Pulmonary artery endothelial cell (primary cell): ENCODE measurements at places on chromosomes 5 and 9. TPM values are rescaled to one million over a fixed set of nuclear protein-coding genes. Genes with fewer than 3 reads are reported as not detected.

GRCh38 chr5:176868731-176869130, 30.4 kb downstream of the HK3 start:
- DNase-seq = no peak

GRCh38 chr5:123610665-123611405, 98.9 kb downstream of the CSNK1G3 start:
- DNase-seq = peak; percentile 19

Gene MYMK
- not detected in 2 replicates for total RNA-seq

DNA sequence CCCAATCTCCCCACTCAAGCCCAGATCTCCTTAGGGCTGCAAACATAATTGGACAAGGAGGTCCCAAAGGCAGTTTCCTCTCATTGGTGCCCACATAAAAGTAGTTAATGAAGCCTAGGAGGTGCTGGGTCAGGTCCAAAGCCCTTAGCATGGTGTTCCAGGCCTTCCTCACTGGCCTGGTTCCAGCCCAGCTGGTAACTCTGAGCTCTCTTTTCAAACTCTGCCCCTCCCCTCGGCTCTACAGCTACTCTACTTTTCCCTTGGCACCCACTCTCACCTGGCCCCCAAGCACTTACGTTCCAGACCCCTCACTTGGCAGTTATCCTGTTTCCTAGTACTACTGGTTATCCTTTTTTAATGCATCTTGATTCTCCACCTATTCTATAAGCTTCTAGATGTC, 9.9 kb downstream of the SEPTIN8 start:
- no peak for DNase-seq

Gene IFNA8
- total RNA-seq = not detected in 2 replicates

DNA sequence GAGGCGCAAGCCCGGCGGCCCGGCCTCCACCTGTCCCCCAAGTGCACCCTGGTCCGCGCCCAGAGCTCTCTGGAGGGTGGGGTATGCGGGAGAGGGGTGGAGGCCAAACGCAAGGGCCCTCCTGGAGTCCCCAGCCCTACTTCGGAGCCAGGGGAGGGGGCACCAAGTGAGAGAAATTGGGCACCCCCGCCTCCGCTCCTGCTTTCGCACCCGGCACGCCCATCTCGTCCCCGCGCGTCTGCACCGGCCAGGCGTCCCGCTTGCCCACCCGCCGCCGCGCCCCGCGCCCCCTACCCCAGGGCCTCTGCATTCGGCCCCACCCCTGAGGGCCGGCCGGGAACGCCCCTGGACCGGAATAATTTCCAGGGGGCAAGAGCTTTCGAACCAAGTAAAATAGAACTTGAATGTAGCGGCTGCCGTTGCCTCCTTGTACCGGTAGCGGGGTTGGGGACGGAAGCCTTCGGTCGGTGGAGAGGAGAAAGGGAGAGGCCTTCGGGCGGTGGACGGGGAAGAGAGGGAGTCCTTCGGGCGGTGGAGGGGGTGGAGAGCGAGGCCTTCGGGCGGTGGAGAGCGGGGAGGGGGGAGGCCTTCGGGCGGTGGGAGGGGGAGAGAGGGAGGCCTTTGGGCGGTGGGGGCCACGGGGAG, 694 bp upstream of the PHPT1 start:
- DNase-seq = no peak

GRCh38 chr9:73135394-73135793, 16.3 kb upstream of the ANXA1 start:
- DNase-seq = no peak

- DNase-seq = no peak
Observed at GRCh38 chr5:150484964-150485692, 22.8 kb upstream of the NDST1 start.

DNA sequence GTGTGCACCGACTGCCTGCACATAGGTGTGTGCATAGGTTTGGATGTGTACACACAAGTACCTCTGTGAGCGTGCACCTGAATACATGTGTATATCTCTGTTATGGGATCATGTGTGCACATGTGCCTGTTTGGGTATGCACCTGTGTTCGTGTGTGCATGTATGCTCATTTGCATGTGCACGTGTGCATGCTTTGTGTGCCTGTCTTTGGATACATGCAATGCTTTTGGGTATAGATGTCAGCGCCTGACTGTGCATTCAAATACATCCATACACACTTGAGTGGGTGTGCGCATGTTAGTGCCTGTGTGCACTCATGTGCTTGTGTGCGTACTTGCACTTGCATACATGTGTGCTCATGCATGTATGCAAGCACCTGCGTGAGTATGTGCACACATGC, 258.1 kb downstream of the IRX2 start:
- no peak for DNase-seq

DNA sequence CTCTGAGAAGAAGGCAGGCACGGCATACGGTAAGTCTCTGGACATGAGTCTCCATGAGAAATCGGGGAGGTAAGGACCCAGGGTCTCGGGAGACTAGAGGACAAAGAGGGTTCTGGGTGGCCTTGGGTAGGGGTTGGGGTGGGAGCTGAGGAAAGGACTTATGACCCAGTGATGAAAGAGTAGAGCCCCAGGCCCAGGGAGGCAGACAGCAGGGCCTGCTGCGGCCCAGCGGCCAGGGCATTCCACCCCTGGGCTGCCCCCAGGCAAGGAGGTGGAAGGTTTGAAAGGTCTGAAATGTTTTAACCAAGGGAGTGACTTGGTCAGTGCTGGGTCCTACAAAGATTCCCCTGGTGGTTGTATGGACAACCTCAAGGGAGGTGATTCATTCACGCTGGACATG, 89.1 kb downstream of the CRB2 start:
- DNase-seq = no peak

DNA sequence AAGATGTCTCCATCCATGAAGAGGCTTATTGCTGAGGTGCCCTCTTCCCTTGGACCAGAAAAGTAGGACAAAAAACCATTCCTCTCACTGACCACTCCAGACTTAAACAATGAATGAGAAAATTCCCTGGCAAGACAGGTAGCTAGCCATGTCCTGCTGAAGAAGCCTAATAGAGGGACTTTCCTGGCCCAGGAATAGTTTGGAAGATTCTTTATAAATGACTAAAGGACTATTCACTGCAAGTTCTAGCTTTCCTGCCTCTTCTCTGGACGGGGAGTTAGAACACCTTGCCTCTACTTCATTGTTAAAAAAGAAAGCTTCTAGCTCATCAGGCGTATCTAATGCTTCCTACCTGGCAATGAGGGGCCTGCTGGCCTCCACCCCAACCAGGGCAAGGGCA, 153.6 kb downstream of the NR3C1 start:
- no peak for DNase-seq

Gene ABCA1
- total RNA-seq = 5.9 and 7.2 TPM in 2 replicates

DNA sequence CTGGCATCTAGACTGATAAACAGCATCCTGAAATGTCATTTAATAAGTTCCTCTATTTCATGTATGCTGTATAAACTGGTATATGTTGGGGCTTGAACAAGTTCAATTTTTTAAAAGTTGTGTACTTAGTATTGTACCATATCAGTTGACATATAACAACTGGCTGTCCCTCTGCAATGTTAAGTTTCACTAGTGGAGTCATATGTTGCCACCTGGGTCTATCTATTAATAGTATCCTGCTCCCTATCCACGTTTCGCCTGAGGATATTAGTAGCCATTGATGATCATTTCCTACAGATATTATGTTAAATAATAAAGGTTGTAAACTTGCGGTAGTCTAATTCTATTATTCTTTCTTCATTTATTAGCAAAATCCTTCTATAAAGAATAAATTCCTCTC, 177.6 kb downstream of the RFX3 start:
- DNase-seq = no peak

Gene LCN1
- not detected in 2 replicates for total RNA-seq

GRCh38 chr5:19790829-19791466, 197.1 kb downstream of the CDH18 start:
- no peak for DNase-seq

DNA sequence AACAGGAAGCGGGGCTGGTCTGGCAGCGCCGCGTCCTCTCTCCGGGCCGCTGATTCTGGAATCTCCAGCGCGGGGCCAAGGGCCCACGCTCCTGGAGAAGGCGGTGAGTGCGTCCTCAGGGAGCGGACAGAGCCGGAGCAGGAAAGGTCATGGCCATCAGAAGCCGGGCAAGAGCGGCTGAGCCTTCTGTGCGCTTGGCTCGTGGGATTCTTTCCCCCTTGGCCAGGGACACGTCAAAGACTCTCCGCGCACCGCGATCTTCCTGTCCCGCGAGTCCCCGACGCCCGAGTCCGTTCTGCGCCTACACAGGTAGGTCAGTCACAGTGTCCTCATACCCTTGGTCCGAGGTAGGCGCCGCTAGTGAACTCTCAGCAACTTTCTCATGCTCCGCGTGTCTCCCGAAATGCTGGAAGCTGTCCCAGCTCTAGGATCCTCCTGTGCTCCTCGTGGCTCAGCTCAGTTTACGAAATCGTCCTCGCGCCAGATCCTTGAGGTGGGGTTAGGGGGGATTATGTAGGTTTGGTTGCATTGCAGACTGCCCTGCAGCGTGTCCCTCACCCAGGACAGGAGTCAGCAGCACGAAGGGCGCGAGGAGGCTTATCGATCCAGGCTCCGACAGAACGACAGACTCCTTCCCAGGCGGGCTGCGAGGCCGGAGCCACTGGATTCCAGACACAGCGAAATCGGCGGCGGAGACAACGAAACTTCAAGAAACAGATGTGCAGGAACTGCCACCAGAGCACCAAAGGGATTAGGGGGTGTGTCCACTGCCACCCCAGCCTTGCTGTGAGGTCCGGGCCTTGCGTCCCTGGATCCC, 8.7 kb downstream of the LHX6 start:
- no peak for DNase-seq

DNA sequence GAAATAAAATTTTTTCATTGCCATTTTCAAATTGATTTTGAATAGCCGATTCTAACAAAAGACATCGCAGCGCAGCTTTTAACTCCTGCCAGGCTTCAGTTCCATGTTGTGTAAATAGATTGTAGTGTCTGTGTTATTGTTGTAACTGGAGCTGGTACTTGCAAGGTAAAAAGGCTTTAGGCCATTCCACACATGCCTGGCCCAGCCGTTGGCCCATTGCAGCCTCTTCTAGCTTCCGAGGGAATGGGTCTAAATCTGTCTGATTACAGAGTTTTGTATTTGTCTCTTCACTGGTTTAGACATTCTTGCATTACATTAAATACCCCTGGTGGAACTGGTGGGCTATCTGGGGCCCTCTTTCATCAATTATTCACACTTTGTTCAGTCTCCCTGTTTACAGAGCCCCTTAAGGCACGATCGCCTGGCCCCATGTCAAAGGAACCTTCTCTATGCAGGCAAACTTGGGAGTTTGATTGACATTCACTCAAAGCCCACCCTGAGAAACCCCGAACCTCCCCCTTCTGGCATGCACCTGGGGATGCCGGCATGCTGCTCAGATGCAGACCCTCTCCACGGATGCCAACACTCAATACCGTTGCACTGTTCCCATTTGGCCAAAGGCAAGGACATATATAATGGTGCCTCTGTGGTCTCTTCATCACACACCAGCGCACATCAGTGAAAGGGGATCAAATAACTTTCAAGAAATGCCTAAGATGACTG, 281.7 kb upstream of the IRX2 start:
- DNase-seq = no peak

Gene SPINK6
- total RNA-seq = not detected in 2 replicates

GRCh38 chr5:170420806-170421412, 31.7 kb upstream of the KCNMB1 start:
- DNase-seq = peak; percentile 26

DNA sequence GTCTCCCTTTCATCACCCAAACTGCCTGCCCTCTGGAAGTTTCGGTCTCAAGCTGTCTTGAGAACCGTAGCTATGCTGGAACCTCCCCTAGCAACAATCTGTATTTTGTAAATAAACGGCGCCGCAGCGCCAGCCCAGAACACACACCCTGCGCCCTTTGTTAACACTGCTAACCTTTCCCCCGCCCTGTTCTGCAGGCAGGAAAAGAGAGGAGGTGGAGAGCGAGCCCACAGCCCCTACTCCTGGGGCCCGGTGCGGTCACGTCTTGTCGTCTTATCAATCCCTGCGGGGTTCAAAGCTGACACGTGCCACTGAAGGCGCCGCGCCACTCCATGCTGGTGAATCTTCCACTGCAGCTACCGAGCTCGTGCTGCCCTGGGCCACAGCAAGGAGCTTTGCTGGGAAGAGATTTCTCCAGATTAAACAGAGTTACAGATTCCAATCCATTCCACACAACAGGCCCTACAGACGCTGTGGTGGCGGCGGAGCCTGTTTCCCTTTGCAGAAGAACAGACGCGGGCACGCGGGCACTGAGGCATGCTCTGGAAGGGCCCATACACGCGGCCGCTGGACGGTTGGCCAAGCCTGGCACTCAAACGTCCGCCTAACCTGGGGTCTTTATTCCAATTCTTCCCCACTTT, 25.3 kb downstream of the ZDHHC11B start:
- no peak for DNase-seq

DNA sequence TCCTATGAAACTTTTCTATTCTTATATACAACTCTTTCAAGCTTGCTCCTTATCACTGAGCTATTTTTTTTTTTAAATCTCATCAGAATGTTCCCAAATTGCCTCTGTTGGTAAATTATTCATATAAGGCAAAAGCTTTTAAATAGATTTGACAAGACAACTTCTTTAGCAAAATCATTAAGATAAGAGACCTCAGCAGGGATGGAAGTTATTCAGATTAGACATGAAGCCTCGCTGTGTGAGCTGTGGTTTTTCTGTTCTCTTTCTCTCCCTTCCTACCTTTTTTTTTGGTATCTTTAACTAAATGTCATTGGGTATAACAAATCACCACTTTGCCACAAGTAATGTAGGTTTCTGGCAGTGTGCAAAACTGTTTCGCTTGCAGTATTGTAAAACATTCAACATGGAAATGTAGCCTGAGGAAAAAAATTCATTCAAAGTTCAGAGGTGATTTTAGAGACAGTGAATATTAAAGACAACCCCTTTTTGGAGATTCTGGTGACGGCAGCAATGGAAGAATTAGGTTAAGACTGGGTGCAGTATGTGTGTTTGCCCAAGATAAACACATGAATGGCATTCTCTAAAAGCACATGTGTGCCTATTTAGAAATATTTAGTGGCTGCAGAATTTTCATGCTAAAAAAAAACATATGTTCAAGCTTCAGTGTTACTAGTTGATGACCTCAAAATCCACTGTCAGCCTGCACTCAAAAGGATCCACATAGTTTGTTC, 467.1 kb downstream of the ZNF608 start:
- DNase-seq = no peak

DNA sequence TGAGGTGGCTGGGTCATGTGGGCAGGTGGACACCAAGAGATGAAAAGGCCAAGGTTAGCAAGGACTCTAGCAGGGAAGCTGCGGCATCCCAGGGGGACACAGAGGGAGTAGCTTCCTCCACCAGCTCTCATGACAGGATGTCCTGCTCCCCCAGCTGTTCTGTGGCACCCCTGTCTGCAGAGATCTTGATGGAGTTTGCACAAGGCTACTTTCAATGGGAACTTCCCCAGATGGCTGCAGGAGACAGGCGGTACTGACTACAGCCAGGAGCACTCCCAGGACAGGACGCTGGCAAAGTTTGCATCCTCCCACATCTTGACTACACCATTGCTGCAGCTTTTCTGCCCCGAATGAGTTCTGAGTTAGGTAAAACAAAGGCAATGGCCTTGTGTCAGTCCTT, 312.8 kb downstream of the TLE4 start:
- no peak for DNase-seq

GRCh38 chr5:66206465-66206864, 62.4 kb downstream of the SREK1 start:
- DNase-seq = no peak
